ENCODE measurements at places on chromosomes 13 and 19. TPM values are rescaled to one million over a fixed set of nuclear protein-coding genes. Genes with fewer than 3 reads are reported as not detected.

The ZNF320 gene
- total RNA-seq, result 27.3 TPM

The ZNF17 gene
- total RNA-seq, result 27.3 TPM

The TEX26 gene
- 0.74 TPM for total RNA-seq

The RUBCNL gene
- 2.7 TPM for total RNA-seq

The LRRC8E gene
- total RNA-seq, result under 0.01 TPM

The NLRP5 gene
- total RNA-seq, result not detected
